Activated naive CD4-positive, alpha-beta T cell (primary cell): ENCODE measurements at places on chromosomes 1 and 21.

DNA sequence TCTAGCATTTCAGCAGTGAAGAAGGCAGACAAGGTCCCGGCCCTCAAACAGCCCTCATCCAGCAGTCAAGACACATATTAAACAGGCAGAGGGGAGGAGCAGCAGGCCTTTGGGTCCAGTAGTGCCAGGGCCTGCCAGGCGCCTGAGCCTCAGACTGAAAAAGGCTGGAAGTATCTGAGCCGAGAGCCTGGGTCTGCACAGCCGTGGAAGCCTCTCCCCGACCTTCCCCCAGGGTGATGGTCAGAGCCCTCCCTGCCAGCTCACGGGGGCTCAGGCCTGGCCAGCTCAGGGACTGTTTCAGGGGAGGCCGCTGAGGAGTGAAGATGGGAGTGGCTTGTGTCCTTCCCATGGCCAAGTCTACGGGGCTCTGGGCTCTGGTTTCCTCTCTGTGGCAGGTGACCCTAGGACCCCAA lies 565.2 kb downstream of the PTPRU start:
- DNase-seq = no peak

DNA sequence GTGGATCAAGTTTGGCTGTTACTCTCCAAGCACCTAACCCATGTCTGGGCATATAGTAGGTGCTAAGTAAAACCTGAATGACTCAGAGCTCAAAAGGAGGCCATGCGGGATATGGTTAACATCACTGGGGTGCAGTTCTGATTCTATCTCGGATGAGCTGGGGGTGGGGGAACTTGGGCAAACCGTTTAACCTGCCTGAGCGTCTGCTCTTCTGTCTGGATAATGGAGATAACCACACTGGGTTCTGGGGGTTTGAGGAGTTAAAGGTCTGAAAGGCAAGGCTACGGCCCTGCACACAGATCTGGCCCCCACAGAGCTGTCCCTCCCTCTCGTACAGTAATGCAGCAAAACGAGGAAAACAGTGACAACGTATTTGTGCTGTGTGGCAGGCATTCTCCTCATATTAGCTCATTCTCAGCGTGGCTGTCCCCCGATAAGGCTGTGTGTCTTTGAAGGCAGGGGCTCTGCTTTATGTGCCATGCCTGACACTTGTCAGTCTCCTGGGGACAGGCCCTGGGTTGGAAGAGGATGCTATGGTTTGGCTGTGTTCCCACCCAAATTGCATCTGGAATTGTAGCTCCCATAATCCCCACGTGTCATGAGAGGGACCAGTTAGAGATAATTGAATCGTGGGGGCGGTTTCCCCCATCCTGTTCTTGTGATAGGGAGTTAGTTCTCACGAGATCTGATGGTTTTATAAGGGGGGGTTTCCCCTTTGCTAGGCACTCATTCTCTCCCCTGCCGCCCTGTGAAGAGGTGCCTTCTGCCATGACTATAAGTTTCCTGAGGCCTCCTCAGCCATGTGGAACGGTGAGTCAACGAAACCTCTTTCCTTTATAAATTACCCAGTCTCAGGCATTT lies 6.8 kb upstream of the ALDH4A1 start:
- DNase-seq = no peak

- no peak for DNase-seq
Measured at GRCh38 chr1:77991638-77992037, 12.8 kb upstream of the FUBP1 start.

DNA sequence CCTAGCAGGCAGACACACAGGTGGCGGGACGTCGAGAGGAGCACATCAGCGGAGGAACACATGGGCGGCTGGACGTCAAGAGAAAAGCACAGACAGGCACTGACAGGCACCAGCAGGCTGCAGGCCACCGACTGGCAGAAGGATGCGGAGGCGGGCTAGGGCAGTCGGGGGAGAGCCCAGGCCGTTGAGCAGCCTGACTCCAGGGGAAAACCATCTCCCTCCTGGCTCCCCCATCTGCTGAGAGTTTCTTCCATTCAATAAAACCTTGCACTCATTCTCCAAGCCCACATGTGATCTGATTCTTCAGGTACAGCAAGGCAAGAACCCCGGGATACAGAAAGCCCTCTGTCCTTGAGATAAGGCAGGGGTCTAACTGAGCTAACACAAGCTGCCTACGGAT lies 25.5 kb downstream of the B3GALT5 start:
- DNase-seq = no peak

DNA sequence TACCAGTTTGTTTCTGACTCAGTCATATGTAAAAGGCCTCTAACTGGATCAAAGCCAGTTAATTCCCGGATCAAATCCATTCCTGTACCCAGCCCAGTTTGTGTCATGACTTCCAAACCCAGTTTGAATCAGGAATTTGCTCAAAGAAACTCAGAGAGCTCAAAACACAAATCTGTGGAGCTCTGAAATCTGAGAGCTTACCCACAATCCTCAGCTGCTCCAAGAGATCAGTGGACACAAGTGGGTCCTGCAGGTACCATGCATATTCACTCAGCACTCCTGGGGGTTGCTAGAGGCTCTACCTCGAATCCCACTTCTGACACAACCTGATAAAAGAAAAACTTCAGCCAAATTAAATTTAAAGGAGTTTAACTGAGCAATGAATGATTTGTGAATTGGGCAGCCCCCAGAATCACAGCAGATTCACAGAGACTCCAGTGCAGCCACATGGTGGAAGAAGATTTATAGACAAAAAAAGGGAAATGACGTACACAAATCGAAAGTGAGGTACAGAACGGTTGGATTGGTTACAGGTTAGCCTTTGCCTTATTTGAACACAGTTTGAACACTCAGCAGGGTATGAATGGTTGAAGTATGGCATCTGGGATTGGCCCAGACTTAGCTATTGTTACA lies 11.9 kb upstream of the MRPL55 start:
- no peak for DNase-seq

- DNase-seq = no peak
Measured at GRCh38 chr1:218374401-218375353, 29.5 kb downstream of the TGFB2 start.

- DNase-seq = no peak
Measured at GRCh38 chr1:227958617-227959324, 11.0 kb upstream of the WNT9A start.

DNA sequence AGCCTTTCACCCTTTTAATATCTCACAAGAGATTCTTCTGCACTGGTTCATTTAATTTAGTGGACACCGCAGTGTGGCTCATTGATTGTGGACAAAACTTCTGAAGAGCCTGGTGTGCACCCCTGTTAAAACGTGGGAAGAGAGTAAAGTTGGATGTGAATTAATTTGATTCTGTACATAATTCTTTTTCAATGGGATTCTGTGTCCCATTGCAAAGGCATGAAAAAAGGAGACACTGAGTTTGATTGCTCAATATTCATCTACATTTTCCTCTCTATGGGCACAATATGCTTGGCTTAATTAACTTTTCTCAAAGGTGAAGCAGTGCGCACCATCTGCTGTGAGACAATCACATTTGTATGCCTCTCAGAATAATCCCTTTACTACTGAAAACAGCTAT lies 95.1 kb downstream of the BARHL2 start:
- DNase-seq = no peak

DNA sequence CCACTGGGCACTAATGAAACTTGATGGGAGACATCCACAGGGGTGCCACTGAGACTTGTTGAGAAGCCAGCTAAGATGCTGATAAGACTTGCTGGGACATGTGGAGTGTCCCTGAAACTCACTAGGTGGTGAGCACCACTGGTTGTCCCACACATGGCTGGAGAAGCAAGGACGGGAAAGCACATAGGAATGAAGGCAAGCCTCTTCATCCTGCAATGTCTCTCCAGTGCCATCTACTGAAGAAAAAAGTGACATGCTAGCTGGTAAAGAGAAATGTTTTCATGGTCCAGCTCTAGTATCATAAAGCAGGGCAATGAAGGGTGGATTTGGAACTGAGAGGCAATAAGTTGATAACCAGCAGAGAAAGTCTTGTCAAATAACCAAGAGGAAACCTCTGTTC lies 283.0 kb downstream of the PAPPA2 start:
- no peak for DNase-seq

GRCh38 chr1:6898974-6899539 lies 113.8 kb downstream of the CAMTA1 start:
- no peak for DNase-seq

DNA sequence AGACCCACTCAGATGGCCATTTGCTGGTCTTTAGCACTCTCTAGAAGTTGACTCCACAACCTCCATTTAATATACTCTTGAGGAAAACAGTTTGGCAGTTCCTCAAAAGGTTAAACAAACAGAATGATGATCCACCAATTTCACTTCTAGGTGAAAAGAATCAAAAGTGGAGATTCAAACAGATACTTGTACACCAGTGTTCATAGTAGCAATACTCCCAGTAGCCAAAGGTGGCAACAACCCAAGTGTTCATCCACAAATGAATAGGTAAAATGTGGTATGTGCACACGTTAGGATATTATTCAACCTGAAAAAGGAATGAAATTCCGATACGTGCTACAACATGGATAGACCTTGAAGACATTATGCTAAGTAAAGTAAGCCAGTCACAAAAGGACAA lies 6.3 kb downstream of the PRCC start:
- DNase-seq = no peak

DNA sequence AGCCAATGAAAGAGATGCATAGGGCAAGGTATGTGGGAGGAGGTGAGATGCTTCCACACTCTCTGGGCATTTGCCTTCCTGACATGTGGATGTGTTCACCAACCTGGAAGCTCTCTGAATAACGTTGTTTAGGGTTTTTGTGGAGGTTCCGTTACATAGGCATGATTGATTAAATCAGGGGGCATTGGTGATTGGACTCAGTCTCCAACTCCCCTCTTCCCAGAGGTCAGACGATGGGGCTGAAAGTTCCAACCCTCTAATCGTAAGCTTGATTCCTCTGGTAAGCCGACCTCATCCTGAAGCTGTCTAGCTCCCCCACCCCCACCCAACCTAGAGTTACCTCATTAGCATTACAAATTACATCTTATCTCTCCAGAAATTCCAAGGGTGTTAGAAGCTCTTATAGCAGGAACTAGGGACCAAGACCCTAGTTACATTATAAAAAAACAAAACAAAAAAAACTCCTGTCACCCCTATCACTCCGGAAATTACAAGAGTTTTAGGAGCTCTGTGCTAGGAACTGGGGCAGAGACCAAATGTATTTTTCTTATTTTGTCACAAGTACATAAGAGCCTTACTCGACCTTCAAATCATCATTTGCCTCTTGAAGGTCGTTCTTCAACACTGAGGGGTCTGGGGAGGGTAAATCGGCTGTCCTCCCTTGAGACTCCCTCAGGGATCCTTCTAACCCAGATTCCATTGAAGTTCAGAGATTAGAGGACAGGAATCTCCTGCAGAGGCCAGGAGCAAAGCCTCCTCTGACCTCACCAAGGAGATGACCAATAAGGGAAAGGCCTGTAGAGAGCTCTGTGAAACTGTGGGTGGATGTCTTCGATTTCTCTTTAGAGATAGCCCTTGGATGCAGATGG lies 58.2 kb downstream of the DNTTIP2 start:
- DNase-seq = no peak

GRCh38 chr1:208450958-208451357 lies 206.8 kb upstream of the PLXNA2 start:
- no peak for DNase-seq

DNA sequence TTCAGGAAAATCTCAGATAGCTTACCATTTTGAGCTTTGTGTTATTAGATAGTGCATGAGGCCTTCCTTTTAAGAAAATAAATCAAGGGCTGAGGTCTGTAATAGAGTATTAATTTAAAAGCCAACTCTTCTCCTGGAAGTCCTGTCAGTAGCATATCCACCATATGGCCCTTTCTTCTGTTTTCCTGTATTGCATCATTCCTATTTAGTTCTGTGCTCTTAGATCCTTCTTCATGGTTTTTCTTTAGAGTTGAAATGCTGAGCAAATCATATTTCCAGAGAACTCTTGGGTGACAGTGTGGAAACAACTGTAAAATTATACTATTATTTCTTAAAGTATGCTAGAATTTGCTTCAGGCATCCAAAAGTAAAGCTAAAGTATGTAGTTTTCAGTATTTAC lies 91.7 kb downstream of the TTC3 start:
- DNase-seq = no peak

GRCh38 chr1:212207822-212208520 lies 77.2 kb upstream of the PPP2R5A start:
- no peak for DNase-seq

- DNase-seq = no peak
Measured at GRCh38 chr1:33161061-33161681, 20.7 kb downstream of the TRIM62 start.

DNA sequence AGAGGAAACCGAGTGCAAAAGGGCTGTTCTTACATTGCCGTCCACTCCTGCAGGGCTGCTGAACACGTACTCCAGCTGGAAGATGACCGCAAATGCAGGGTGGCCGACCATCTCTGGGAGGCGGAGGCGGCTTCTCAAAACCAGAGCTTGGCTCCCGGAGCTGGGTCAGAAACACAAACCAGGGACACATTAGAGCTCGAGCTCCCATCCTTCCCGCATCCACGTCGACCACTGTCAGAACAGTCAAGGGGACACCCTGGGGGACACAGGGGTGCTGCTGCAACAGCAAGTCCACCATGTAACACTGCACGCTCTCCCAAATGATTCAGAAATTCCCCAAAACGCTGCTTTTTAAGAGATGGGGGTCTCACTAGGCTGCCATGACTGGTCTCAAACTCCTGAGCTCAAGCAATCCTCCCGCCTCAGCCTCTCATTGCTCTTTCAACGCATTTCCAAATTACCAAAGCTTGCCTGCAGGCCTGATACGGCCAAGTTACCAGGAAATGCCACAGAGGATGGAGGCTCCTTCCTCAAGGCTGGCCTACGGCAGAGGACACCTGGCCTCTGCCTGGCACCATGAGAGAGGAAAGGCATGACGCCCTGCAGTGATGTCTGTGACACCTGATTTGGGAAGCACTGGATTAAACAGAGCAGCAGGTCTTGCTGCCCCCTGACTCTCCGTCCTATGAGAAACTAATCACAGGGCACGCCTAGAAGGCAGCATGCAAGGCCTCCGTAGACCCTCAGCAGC lies 45.0 kb downstream of the NPHP4 start:
- DNase-seq = no peak

DNA sequence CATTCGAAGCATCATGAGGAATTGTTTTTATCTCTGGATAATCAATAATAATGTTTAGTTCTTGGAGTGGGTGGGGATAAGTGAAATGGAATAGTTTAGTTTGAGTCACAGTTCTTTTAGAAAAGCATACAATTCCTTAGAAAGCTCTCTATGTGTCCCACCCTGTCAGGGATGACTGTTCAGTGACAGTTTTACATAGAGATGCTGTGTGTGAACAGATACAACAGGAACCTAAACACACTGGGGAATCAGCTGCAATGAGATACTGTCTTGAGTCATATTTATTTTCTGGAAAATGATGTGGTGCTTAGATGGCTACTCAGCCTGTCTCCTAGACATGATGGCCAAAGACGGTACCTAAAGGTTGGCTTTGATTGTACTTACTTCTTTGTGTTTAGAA lies 25.7 kb upstream of the CCDC190 start:
- DNase-seq = no peak

GRCh38 chr1:78792756-78793155 lies 143.1 kb downstream of the IFI44 start:
- DNase-seq = no peak

GRCh38 chr21:33950431-33951079 lies 35.0 kb upstream of the ATP5PO start:
- no peak for DNase-seq

GRCh38 chr1:31507676-31508530 lies 68.4 kb upstream of the TINAGL1 start:
- DNase-seq = no peak
